ENCODE measurements at places on chromosomes 1 and 21. TPM values are rescaled to one million over a fixed set of nuclear protein-coding genes. Genes with fewer than 3 reads are reported as not detected.
A peak's percentile ranks its signal among the peaks of the same experiment; 100 is the strongest.

DNA sequence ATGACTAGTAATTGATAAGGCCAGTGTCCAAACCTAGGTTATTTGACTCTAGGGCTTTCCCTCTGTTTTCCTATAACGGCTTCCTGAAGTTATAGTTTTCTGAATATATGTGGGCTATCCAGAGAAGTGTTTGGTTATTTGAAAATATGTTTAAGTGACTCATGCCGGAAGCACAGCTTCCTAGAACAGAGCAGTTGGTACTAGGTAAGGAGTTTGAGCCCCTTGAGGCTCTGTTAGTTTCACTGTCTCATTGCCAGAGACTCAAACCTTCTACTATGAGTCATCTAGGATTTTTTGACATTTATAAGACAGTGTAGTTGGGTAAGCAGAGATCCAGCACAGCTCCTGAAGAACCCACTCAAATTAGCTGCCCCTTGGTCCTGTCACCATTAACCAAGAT, 27.1 kb upstream of the LEPR start:
- peak overlapping the region; percentile 38 for H3K4me3 ChIP-seq
- peak; percentile 81 for DNase-seq
- H3K27ac ChIP-seq: peak overlapping the region; percentile 54
- peaks cover 72% of the 10 kb centered on the region for H3K4me1 ChIP-seq
- H3K36me3 ChIP-seq: peaks cover 21% of the 10 kb centered on the region

GRCh38 chr1:192941722-192942411, 117.3 kb downstream of the UCHL5 start:
- DNase-seq: no peak
- H3K4me3 ChIP-seq: no peak overlapping the region
- no peaks in the 10 kb centered on the region for H3K27me3 ChIP-seq
- H3K4me1 ChIP-seq: peaks cover 9% of the 10 kb centered on the region
- no peak overlapping the region for H3K27ac ChIP-seq
- no peaks in the 10 kb centered on the region for H3K36me3 ChIP-seq

USH2A gene
- total RNA-seq: not detected

- H3K4me3 ChIP-seq: no peak overlapping the region
- H3K4me1 ChIP-seq: no peaks in the 10 kb centered on the region
- no peaks in the 10 kb centered on the region for H3K36me3 ChIP-seq
- no peak for DNase-seq
Observed at GRCh38 chr1:239287296-239287695, 99.1 kb upstream of the CHRM3 start.

- H3K4me3 ChIP-seq: no peak overlapping the region
- H3K36me3 ChIP-seq: no peaks in the 10 kb centered on the region
- no peaks in the 10 kb centered on the region for H3K4me1 ChIP-seq
- no peak for DNase-seq
- no peak overlapping the region for H3K27ac ChIP-seq
Observed at GRCh38 chr1:177346790-177347359, 176.1 kb downstream of the BRINP2 start.

NPHS2 gene
- total RNA-seq: not detected

RPF1 gene
- 64.4 TPM for total RNA-seq

UQCRHL gene
- 1.5 TPM for total RNA-seq

DNA sequence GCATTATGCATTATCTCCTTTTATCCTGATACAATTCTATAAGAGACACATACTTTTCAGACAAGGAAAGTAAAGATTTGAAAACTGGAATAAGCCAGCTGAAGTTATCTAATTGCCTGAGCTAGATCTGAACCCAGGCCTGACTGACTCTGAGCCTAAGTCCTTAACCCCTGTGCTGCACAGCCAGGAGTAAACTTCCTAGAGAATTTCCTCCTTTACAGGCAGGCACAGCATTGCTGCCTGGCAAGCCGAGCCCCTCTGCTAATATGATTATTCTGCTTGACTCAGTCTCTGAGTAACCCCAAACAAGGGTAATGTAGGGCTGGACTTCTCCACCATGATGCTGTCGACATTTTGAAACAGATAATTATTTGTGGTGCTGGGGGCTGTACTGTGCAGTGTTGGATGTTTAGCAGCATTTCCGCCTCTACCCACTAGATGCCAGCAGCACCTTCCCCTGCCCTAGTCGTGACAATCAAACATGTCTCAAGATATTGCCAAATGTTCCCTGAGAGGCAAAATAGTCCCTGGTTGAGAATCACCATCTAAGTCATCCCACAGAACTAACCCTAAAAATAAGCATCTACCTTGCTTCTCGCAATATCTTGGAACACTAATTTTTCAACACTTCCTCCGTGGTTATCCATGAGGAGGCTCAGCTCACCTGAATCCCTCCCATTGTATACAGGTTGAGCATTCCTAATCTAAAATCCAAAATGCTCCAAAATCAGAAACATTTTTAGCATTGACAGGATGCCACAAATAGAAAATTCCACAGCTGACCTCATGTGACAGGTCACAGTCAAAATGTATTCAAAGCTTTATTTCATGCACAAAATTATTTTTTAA, 18.5 kb downstream of the CAMK1G start:
- H3K4me3 ChIP-seq: no peak overlapping the region
- no peak overlapping the region for H3K27ac ChIP-seq
- DNase-seq: peak; percentile 77

IFNAR2 gene
- 35.2 TPM for total RNA-seq

- no peak for DNase-seq
- H3K4me1 ChIP-seq: peaks cover 12% of the 10 kb centered on the region
- H3K36me3 ChIP-seq: peaks cover 42% of the 10 kb centered on the region
- no peaks in the 10 kb centered on the region for H3K27me3 ChIP-seq
- no peak overlapping the region for H3K4me3 ChIP-seq
- no peak overlapping the region for H3K27ac ChIP-seq
Observed at GRCh38 chr1:24528744-24529143, 26.1 kb downstream of the RCAN3 start.

DNA sequence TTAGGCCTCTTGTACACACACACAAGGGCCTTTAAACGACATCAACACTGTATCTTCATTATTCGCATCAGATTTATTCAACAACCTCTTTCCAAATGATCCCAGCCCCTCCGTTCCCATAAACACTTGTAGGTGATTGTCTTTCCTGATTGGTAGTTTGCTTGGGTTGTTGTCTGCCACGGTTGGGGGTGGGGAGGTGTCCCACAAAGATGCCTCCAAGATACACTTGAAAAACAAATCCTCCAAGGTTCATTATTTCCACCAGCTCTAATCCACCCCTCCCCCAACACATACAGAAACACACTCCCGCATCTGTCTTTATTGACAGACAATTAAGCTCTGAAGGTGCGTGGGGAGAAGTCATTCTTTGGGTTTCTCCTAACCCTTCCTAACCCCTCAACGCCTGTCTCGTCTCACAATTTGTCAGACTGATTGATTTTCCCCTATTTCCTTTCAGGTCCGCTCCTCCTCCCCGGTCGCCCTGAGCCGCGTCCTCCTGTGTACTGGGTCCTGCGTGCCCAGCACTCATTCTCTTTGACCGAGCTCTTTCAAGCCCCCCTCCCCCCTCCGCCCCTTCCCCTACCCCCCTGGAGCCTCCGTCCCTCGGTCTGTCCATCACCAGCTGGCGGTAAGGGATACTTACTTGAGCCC, 1.4 kb downstream of the WDR26 start:
- no peaks in the 10 kb centered on the region for H3K27me3 ChIP-seq
- peak; percentile 75 for DNase-seq
- H3K36me3 ChIP-seq: peaks cover 39% of the 10 kb centered on the region
- H3K27ac ChIP-seq: peak overlapping the region; percentile 87

S100A3 gene
- total RNA-seq: not detected

DNA sequence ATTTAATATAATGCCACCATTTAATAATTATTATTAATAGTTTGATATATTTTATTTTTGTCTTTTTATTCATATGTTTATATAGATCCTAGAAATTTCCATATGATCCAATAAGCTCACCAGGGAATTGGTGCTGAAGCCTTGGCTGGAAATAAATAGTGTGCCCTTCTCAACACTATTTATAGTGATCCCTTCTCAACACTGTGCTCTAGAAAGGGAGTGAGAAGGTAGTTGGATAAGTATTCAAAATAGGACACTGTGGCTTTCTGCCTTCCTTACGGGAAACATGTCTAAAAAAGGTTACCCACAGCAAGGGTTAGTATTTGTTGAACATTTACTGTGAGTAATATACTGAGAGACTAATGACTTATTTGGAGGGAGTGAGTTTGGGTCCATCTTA, 496.1 kb downstream of the NEGR1 start:
- no peak for DNase-seq
- no peak overlapping the region for H3K27ac ChIP-seq
- H3K27me3 ChIP-seq: no peaks in the 10 kb centered on the region
- H3K4me3 ChIP-seq: no peak overlapping the region

DNA sequence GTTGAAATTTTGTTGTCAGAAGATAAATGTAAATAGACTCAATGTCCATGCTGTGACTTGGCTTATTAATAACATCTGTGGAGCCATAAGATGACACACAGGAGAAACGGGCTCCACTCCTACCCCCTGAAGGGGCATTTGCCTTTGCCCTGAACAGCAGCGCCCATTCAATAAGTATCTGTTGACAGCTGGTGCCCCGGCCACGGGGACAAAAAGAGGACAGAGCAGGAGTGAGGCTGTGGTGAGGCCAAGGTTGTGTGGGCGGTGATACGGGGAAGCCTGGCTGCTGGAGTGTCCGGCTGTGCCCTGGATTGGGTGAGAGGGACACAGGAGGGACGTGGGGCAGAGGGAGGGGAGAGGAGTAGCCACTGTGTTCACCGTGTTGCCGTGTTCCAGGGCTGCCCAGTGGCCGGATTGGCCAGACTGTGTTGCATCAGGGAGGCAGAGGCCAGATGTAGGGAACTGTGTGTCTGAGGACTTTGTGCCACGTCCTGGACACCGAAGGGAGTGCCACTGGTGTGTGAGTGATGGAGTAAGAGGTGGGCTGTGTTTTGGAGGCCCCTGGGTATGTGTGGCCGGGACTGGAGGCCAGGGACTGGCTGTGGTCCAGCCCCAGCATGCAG, 15.1 kb downstream of the PRMT2 start:
- H3K4me1 ChIP-seq: no peaks in the 10 kb centered on the region
- H3K27me3 ChIP-seq: no peaks in the 10 kb centered on the region
- H3K4me3 ChIP-seq: no peak overlapping the region
- H3K27ac ChIP-seq: no peak overlapping the region
- peaks cover 94% of the 10 kb centered on the region for H3K36me3 ChIP-seq
- DNase-seq: peak; percentile 37

DNA sequence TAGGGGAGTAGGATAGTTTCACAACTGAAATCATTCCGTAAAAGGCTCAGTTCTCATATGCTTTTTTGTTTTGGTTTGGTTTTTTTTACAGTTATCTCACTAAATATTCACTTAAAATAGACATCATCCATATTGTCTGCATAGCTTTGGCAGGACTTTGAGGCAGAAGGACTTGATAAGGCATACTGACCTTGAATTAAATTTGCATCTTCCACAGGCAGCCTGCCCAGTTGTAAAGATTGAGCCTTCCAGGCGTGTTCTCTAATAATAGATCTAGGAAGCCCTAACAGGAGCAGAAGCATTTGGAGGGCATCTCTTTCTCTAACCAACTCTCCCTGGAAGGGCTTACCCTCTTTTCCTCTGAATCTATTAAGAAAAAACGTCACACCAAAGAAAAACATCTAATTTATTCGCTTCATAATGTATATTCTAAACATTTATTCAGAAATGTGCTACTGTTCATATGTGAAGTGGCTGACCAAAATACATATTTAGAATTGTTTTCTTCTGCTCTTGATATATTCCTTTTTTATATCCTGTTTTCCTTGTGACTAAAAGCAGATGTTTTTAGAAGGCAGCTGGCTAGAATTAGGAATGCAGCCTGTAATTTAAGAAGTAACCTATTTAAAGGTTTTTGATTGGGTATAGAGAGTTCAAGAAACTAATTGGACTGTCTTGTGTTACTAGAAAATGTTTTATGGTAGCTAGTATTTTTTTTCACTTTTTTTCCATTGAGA, 20.2 kb downstream of the DESI2 start:
- H3K36me3 ChIP-seq: peaks cover 29% of the 10 kb centered on the region
- H3K4me1 ChIP-seq: peaks cover 9% of the 10 kb centered on the region
- no peaks in the 10 kb centered on the region for H3K27me3 ChIP-seq
- no peak overlapping the region for H3K4me3 ChIP-seq
- DNase-seq: no peak

PRELP gene
- total RNA-seq: not detected

DNA sequence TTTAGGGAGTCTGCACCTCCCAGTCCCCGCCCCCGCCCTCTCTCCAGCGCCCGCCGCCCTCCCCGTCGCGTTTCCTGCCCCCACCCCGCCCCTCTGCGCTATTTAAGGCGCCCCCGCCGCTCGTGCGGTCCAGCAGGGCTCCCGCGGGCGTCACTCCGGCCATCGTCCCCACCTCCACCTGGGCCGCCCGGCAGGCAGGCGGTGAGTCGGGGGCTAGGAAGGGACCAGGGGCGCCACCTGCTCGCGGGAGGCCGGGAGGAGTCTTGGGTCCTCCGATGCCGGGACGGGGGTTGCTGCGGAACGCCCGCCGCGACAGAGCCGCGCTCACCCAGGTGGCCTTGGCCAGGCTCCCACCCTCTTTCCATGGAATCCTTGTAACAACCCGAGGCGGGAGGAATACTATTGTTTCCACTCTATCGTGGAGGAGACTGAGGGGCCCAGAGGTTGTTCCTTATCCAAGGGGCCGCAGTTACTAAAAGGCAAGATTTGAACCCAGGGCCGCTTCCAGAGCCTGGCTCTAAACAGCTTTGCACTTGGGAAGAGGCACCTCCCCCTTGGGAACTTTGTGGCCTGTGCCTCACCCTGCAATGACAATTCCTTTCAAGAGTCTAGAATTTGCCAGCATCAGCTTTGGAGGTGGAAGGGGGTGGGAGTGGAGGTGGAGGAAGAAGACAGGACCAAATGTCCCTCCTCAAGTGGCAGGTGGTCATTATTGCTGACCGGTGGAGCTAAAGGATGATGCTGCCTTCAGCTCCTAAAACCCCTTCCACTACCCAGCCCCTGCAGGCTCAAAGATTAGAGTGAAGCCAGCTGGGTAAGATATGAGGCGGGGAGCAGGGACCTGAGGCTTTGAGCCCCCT, at the start of gene GJA4:
Gene GJA4, plus strand, starts transcription at position 132 of the 860 bp plus-strand sequence. CDS start 1,215 bp downstream, outside the sequence.
- H3K4me1 ChIP-seq: peaks cover 17% of the 10 kb centered on the region
- no peaks in the 10 kb centered on the region for H3K36me3 ChIP-seq
- peak within 1 kb of the TSS; percentile 11 for H3K27ac ChIP-seq
- H3K4me3 ChIP-seq: peak within 1 kb of the TSS; percentile 50
- DNase-seq: no peak
- H3K27me3 ChIP-seq: peaks cover 9% of the 10 kb centered on the region

- no peak overlapping the region for H3K27ac ChIP-seq
- H3K36me3 ChIP-seq: no peaks in the 10 kb centered on the region
- no peak for DNase-seq
- no peak overlapping the region for H3K4me3 ChIP-seq
Observed at GRCh38 chr21:36710729-36711048, 11.8 kb downstream of the SIM2 start.
